ENCODE measurements at places on chromosomes 4 and X. TPM values are rescaled to one million over a fixed set of nuclear protein-coding genes. Genes with fewer than 3 reads are reported as not detected.

GRCh38 chrX:153922932-153923857, 2.9 kb downstream of the ARHGAP4 start:
- DNase-seq: no peak

- DNase-seq: no peak
These were observed 31.5 kb downstream of the SLC9A7 start for GRCh38 chrX:46727441-46727840.

- no peak for DNase-seq
These were observed 79.8 kb upstream of the SMARCAD1 start for GRCh38 chr4:94127707-94128328.

GRCh38 chr4:89615051-89615450, 221.9 kb downstream of the SNCA start:
- no peak for DNase-seq

- DNase-seq: no peak
These were observed 236.9 kb upstream of the EMCN start for GRCh38 chr4:100754751-100755150.

DNA sequence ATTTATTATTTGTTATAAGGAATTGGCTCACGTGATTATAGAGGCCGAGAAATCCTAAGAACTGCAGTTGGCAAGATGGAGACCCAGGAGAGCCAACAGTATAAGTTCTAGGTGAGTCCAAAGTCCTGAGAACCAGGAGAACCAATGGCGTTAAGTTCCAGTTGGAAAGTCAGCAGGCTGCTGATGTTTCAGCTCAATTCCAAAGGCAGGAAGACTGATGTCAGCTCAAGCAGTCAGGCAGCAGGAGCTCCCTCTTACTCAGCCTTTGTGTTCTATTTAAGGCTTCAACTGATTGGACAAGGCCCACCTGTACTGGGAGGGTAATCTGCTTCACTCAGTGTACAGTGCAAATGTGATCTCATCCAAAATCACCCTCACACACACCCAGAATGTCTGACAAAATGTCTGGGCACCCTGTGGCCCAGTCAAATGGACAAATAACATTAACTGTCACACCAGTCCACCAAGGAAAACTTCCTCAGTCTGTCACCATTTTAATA, 30.8 kb upstream of the TBL1X start:
- DNase-seq: no peak

- no peak for DNase-seq
These were observed 145.4 kb upstream of the MAP3K15 start for GRCh38 chrX:19660604-19661255.

DNA sequence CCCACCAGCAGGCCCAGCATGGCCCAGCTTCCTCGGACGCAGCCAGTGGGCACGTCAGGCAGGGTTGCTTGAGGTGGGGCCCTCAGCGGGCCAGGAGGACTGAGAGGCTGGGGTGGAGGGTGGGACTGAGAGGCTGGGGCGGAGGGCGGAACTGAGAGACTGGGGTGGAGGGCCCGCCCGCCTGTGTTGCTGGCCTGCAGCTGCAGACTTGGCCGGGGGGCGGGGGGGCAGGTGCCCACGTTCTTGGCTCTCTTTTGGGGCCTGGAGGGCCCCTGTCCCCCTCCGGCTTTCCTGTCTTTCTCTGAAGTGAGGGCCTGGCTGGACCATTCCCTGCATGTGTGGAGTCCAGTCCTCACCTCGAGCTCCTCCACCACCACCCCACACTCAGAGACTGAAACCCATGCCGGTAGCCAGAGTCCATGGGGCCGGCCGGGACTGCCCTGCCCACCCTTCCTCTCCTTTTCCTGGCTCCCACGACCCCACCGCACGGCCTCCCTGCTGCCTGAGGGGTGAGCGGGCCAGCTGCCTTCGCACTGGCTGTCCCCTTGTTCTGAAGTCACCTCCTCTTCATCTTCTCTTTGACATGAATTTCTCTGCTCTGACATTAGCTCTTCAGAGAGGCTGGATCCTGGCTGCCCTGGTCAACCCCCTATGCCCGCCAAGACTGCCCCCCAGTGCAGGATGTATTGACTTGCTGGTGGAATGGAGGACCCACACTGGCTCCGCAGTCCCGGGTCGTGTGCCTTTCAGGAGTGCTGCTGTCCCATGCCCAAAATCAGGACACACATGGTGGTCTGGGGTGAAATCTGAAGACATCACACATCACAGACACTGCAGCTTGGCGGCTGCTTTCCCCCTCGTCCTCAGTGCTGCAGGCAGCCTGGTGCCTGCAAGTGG, 10.1 kb upstream of the NKX1-1 start:
- DNase-seq: no peak

DNA sequence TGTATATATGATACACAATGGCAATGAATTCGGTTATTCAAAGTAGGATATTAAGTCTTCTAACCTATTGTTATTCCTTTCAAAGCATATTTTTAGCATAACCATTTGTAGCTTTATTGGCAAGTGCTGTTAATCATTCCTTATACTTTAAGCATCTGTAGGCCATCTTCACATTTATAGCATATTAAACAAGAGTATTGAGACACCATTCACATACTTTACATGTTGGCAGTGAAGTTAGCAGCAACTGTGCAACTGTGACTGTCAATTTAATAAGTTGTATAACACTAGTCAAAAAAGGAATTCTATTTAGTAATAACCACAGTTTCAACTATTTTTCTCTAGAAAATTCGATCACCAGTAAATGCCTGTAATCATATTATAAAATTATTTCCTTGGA, 107.3 kb upstream of the MYOZ2 start:
- no peak for DNase-seq

DNA sequence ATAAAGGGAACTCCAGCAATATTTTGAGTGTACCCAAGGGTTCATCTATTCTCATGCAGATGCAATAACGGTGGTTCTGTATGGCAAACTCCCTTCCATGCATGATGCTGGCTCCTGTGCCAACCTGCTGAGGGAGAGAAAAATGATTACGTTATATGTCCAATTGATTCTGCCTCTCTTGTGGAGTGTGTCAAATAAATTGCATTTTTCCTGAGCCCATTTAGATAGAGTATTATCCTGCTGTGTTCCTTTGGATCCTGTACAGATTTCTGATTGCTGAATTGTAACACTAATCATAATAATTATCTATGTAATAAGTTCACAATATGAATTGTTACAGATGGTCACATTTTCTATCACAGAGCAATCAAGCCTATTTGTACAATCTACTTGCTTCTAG, 821.7 kb downstream of the C4orf33 start:
- no peak for DNase-seq

DNA sequence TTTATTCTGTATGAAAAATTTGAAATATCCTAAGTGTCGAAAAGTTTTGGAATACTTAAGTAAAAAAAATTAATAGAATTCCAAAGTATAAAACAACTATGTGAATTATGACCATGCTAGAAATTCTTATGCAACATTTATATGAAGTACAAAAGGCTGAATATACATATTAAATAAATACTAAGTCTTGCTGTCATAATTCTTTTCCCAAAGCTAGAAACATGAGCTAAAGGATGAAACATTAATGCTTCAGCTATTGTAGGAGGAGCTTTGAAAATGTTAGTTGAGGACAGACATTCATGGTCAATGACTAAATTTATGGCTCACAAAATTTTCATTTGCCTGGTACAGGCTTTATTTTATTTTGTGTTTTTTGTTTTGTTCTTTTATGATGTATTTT, 207.3 kb downstream of the GABRB1 start:
- DNase-seq: no peak

DNA sequence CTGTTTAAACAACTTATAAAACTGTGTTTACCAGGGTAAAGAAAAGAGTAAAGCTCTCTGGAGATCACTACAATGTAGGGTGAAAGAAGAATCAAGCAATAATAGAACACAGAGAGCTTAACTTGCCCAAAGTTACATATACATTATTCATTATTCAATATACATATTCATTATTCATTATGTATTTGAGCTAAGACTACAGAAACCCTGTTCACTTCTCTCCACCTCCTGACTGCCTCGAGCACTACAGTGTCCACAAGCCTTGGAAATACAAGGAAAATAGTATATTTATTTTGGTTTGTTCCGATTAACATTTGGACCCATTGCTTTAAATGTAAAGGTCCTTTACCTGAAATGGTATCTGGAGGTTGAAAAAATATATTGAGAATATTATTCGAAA, 35.9 kb upstream of the ELF2 start:
- no peak for DNase-seq

GRCh38 chr4:2412534-2412884, 5.9 kb downstream of the ZFYVE28 start:
- DNase-seq: no peak

DNA sequence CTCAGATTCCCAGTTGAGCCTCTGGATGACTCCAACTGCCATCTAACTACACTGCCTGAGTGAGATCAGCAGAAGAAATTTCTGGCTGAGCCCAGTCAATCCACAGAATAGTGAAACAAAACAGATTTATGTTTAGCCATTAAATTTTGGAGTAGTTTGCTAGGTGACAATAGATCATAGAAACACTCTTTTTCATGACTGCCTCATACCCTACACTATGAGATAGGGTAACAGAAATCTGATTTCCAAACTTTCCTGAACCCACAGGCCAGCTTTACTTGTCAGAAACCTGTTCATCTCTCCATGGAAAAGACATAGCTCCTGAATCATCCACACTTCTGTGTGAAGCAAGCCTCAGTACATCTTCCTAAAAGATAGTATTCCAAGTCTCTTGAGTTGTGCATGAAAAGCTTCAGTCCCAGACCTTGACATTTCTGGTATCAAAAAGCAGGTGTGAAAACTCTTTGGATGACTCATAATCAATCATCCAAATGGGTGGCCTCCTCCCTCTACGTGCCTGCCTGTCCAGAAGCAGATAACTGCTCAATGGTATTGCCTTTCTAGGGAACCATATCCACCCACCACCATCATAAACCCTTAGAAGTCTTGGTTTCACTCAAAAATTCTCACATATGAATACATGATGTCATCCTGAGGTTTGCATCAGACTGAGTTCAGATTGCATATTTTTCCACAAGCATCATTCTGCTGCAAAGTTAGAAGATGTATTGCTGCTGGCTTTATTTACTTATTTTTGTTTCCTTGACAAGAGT, 47.5 kb upstream of the RAP2C start:
- no peak for DNase-seq

GRCh38 chrX:44343412-44344141, at the start of gene EFHC2:
EFHC2 (minus strand) TSS chrX:44343672; CDS start chrX:44343588, 84 bp downstream.
- DNase-seq: no peak

- no peak for DNase-seq
These were observed 620.0 kb downstream of the ANKRD50 start for GRCh38 chr4:124092541-124092984.

DNA sequence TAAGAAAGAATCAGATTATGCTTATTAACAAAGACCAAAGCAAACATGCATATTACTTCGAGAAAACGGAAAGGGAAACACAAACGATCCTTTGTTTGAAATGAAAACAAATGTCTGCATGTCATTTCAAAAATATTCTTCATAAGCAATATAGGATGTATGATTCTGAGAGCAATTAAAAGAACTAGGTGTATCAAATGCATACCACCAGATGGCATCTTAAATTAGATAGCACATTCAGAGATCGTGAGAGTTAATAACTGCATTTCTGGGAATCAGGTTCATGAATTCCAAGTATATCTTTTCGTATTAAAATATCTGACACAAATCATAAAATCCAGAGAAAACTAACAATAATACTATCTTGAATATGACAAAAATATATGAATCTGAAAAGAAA, 159.5 kb downstream of the PPP3CA start:
- DNase-seq: no peak

GRCh38 chrX:152876931-152877840, 20.7 kb upstream of the ZNF185 start:
- no peak for DNase-seq

DNA sequence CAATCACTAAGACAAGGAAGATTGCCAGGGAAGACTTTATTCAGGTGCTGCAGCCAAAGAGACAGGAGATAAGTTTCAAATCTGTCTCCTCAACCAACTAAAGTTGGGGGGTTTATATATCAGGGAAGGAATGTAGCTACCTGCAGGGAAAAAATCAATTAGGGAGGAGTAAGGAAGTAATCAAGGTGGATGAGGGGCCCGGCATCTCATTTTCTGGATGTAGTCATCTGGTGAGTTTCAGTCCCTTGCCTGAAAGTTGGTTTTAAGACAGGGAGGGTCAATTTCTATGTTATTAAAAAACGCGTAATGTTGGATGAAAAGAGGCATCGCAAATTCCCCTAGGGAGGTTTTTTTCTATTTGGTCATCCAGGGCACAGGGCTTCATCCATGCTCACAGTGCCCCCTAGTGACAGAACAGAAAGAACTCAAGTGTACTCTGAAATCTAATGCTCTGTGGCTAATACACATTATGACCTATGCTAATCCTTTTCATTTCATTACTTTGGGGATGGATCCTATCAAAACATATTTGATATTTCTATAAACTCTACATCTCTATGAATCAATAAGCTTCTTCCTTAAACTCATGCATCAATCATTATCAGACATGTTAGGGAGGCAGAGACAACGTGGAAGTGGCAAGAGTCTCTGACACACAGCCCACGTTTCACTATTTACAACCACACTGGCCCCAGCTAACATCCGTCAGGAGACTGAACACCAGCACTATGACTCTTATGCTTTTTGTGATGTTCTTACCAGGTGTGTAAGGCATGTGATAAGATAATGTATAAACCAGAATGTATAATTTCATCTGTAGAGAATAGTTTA, 1577.0 kb upstream of the TENM3 start:
- DNase-seq: peak; percentile 18

GRCh38 chrX:152117305-152117704, 21.1 kb downstream of the MAGEA10 start:
- DNase-seq: no peak

DNA sequence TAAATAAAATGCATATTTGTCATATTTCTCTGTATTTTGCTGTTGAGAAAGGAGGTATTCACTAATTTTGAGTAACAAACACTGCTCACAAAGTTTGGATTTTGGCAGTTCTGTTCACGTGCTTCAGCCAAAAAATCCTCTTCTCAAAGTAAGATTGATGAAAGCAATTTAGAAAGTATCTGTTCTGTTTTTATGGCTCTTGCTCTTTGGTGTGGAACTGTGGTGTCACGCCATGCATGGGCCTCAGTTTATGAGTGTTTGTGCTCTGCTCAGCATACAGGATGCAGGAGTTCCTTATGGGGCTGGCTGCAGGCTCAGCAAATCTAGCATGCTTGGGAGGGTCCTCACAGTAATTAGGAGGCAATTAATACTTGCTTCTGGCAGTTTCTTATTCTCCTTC, 3.3 kb downstream of the HTT start:
- no peak for DNase-seq

The POF1B gene
- 0.08 TPM for total RNA-seq

The PGAM4 gene
- not detected for total RNA-seq

The CT83 gene
- total RNA-seq: not detected

The GPRASP2 gene
- 7.4 TPM for total RNA-seq

The CFAP47 gene
- total RNA-seq: 0.05 TPM

The OPN1MW gene
- total RNA-seq: not detected

The ERVMER34-1 gene
- 0.67 TPM for total RNA-seq

The SERTM2 gene
- not detected for total RNA-seq

The SPANXB1 gene
- not detected for total RNA-seq

The PORCN gene
- 8.6 TPM for total RNA-seq

The TACR3 gene
- 0.08 TPM for total RNA-seq

The TRAM1L1 gene
- 0.72 TPM for total RNA-seq

The SMAD1 gene
- 24.1 TPM for total RNA-seq

The STPG2 gene
- not detected for total RNA-seq

The MAGEA2 gene
- total RNA-seq: 0.28 TPM

The NPY5R gene
- not detected for total RNA-seq

The APELA gene
- total RNA-seq: not detected

The PDE6B gene
- total RNA-seq: 6.5 TPM
